AG08396 (cell line): ENCODE measurements at places on chromosomes 2 and 18.

GRCh38 chr2:193336781-193337180 is 1142.0 kb upstream of the TMEFF2 start:
- no peak for DNase-seq

DNA sequence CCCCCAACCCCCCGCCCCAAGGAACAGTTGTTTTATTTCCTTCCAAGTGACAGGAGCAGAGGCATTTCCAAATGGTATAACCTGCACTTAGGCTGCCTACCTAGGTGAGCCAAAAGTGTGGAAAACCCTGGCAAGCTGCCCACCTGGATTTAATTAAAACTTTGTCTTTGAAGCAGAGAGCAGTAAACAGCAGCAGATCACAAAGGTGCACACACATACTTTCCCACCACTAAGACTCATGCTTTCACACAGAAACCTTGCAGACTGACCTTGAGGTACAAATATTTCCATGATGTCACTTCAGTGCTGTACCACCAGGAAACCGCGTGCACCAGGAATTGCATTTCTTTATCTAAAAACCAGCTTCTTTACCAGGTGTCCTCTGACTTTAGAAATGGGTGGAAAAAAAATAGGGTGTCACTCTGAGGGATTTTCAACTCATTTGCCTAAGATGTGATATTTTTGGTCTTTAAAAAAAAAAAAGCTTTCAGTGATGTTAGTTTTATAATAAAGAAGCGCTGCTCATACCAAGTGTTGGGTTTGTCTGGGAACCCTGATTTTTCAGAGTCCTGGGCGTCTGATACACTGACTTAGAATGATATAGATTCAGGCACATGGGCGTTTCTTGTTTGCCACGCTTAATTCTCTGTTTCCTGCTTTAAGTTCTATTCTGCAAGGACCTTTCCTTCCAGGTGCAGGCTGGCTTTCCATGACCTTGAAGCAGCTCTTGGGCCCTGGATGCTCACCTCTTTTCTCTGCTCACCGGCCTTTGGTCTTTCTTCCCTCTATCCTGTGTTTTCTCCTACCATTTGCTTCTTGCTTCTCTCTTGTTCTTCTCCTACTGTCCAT is 70.7 kb upstream of the BCL2L11 start:
- DNase-seq, result no peak

GRCh38 chr2:220811952-220812570 is 760.0 kb downstream of the EPHA4 start:
- no peak for DNase-seq

DNA sequence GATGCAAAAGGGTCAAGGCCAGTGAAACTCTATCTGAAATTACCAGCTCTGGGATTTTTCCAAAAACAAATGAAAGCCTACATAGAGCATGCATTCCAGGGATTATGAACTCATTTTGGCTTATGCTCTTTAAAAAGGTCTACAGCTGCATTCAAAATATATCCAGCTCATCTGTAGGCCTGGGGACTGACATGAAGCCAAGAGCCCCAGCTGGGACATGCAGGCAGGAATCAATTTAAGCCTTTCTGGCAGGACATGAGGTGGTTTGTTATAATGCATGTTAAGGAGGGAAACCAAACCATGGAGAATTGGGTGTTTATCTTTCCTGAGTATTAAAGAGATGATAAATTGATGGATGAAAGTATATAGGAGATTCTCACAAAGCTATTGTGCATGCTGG is 164.5 kb downstream of the RBM43 start:
- DNase-seq, result no peak

DNA sequence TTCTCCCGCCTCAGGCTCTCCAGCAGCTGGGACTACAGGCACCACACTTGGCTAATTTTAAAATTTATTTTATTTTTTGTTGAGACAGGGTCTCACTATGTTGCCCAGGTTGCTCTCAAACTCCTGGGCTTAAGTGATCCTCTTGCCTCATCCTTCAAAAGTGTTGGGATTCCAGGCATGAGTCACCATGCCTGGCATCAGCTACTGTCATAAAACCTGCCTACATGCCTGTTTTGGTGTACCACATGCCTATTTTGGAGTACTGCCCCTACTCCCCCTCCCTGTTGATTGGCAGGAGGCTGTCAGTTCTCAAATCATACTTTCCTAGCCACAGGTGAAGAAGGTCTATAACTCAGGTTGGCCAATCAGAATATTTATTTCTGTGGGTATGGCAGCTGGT is 64.0 kb downstream of the CHST9 start:
- DNase-seq, result no peak

DNA sequence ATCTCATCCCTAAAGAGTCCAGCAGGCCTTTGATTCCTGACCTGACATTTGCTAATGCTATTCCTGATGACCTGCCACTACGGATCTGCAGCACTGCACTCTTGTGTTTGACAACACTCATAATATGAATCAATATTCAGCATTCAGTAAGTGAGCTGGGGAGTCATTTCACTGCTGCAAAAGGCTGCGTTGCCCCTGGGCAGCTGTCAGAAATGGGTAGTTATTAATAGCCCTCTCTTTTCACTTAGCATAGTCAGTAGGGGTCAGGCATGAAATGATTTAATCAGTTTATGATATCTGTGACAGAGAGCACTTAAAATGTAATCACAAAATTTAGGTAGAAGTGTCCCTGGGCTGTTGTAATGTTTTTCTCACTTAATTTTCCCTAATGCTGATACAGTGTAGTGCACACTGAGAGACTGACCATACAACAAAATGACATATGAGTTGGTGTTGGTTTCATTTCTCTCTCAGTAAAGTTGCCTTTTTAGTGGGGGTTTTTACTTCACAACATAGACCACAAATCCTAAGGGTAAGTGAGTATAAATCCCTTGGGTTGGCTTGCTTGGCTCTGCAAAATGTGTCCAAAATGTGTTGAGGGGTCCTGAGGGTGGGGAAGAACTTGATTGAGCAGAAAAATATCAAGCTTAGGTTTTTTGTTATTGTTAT is 184.8 kb downstream of the CAMKMT start:
- no peak for DNase-seq

DNA sequence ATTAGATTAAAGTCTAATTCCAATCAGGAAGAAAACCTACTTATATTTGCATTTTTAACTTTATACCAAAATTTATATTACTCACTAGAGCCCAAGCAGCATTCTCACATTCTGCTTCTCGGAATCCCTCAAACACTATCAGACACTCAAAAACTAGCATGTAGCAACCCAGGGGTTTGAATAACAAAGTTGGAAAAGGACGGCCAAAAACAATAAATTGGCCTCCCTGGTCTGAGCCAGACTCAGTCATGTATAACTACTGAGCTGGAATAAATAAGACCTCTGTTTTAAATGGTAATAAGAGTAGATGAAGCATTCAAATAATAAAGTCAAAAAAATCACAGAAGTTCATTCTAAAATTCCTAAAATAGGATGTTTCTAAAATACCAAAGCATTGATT is 290.9 kb downstream of the IRS1 start:
- no peak for DNase-seq

GRCh38 chr2:86492048-86492453 is 50.9 kb downstream of the KDM3A start:
- no peak for DNase-seq

DNA sequence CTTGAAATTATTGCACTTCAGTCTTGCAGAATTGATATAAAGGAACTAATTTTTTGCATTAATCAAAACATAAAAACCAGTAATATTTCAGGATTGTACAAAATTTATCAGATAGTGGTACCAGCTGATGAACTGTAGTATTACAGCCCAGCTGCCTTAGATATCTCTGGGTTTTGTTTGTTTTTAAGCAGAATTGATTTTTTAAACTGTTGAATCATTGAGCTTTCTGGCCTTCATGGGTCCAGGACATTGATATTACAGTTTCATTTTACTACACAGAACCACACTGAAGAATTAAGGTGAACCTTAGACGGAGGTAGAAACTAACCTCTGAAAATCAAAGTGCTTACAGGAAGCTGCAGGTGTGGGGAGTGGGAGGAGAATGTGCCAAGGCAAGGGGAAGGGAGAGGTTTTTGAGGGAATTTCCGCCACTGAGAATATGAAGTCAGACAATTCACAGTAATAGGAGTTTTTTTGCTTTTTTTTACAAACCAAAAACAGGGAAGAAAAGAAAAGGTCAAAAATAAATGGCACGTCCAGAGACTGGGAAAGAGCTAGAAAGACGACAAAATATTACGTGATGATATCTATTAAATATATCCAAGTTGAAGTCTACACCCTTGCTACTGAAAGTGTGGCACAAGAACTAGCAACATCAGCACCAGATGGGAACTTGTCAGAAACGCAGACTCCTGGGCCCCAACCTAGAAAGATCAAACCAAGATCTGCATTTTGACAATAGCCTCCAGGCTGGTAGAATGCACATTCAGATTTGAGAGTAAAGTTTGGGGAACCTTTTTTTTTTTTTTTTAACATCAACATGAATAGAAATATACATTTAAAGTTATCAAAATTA is 40.8 kb upstream of the SPAG16 start:
- no peak for DNase-seq

DNA sequence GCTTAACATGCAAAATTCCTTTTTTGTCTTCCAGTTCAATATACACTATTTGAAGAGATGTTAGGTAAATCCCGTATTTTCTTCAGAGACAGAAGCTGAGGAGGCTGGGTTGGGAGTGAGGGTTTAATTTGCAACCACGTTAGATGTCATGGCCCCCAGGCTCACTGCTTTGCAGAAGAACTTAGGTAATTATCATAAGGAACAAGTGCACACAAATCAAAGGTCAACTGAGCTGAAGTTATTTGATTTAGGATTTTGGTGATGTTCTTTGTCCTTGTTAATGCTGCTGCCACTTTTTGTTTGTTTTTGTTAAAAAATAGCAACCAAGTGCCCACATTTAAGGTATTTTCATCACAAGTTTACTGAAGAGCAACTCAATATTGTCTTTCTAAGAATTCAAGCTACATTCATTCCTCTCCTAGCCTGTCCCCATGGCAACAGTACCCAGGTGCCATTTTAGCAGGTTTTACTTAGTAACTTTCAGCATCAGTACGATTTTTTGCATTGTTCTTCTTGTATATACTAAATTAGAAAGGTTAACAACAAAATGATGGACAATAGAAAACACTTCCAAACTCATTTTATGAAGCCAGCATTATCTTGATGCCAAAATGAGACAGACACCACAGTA is 62.9 kb upstream of the NDUFV2 start:
- no peak for DNase-seq

- DNase-seq, result no peak
These were observed 53.7 kb upstream of the APCDD1 start for GRCh38 chr18:10400534-10401307.

GRCh38 chr2:52117299-52117698 is 1085.4 kb upstream of the NRXN1 start:
- no peak for DNase-seq

- DNase-seq, result no peak
These were observed 39.0 kb upstream of the ZFP36L2 start for GRCh38 chr2:43265421-43265820.

GRCh38 chr18:55249550-55249949 is 290.3 kb upstream of the CCDC68 start:
- no peak for DNase-seq

DNA sequence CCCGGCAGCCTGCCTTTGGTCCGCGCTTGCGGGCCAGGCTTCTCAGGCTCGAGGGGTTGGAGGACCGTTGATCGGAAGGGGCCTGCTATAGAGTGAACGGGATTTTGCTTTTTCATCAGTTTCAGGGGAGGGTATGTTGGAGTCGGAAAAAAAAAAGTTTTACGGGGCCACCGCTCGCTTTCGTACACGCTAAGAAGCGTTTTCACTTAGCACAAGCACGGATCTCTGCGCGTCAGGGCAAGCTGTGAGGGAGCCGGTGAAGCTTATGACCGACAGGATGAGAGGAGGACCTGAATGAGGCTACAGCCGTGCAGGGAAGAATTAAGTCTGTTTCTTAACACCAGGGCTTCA is 443 bp downstream of the CPSF3 start:
- DNase-seq, result no peak

GRCh38 chr2:146602383-146602782 is 1242.4 kb upstream of the ACVR2A start:
- DNase-seq, result peak; percentile 27

- no peak for DNase-seq
These were observed 6.6 kb downstream of the ARHGAP25 start for GRCh38 chr2:68741238-68741637.

DNA sequence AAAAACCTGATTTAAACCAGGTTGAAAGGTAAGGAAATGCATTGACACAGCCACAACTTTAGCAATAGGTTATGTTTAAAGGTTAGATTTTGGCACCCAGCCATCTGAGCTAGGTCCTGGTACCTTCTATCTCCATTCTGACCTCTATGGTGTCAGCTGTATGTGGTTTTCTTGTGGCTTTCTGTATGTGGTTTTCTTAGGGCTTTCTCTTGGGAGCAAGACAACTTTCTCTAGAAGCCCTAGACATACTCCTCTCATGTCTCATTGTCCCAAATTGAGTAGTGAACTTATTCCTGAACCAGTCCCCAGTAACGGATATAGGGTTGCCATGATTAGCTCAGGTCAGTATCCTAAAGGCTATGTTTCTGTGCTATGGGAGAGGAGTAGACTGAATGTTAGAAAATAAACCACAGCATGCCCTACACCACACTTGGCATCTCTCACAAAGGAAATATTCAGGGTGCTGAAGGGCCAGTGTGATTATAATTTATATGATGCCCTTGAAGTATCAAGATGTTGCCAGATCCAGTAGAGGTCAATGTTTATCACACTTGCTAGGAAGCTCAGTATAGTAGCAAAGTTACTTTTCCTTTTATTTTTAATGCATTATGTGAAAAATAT is 176.1 kb downstream of the CAPN13 start:
- DNase-seq, result no peak

GRCh38 chr18:21672521-21673267 is 31.9 kb downstream of the ABHD3 start:
- DNase-seq, result peak; percentile 32

GRCh38 chr2:231379266-231380215 is 16.0 kb upstream of the B3GNT7 start:
- DNase-seq, result no peak

GRCh38 chr2:240323601-240324291 is 111.7 kb upstream of the GPC1 start:
- no peak for DNase-seq

DNA sequence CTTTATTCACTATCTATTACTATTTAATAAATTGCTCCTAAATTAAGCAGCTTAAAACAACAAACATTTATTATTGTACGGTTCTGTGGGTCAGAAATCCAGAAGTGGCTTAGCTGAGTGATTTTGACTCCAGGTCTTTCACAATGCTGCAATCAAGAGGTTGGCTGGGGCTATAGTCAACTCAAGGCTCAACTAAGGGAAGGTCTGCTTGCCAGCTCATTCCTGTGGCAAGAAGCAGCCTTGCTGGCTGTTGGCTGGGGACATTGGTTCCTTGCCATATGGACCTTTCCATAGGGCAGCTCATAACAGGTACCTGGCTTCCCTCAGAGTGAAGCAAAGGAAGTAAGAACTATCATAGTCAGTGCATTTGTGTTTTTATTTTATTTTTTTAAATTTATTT is 5.0 kb upstream of the MRPL19 start:
- DNase-seq, result no peak

- DNase-seq, result no peak
These were observed 14.5 kb upstream of the NXPH2 start for GRCh38 chr2:138794724-138795123.

GRCh38 chr2:36270758-36271157 is 84.8 kb upstream of the CRIM1 start:
- DNase-seq, result no peak
